GM18507 (cell line): ENCODE measurements at places on chromosomes 7 and 10.

GRCh38 chr10:93445097-93445960, 36.8 kb downstream of the MYOF start:
- no peak for DNase-seq

- no peak for DNase-seq
Measured at GRCh38 chr10:130424418-130424817, 288.2 kb downstream of the GLRX3 start.

DNA sequence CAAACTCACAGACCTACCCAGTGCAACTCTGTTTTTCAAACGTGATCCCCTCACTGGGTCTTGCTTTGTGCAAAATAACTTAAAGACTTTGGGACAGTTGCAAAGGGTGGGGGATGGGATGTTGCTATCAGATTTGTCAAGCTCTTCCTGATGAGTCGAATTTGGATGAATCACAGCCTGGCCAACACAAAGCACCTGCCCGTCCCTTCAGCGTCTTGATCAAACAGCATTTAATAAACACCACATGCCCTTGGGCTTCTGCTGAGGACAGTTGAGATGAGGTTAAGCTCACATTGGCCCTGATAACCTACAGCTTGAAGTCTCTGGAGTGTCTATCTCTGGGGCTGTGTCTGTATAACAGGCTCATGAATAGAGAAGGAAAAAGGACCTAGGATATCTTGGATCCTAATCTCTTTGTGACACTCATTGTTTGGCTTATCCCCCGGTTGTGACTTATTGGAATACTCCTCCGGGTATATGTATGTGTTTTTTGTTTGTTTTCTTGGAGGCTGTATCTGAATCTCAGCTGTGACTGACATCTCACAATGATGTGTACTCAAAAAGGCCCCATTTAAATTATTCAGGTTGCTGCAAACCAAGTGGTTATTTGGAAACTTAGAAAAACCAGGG, 132.6 kb upstream of the NAMPT start:
- DNase-seq, result no peak

DNA sequence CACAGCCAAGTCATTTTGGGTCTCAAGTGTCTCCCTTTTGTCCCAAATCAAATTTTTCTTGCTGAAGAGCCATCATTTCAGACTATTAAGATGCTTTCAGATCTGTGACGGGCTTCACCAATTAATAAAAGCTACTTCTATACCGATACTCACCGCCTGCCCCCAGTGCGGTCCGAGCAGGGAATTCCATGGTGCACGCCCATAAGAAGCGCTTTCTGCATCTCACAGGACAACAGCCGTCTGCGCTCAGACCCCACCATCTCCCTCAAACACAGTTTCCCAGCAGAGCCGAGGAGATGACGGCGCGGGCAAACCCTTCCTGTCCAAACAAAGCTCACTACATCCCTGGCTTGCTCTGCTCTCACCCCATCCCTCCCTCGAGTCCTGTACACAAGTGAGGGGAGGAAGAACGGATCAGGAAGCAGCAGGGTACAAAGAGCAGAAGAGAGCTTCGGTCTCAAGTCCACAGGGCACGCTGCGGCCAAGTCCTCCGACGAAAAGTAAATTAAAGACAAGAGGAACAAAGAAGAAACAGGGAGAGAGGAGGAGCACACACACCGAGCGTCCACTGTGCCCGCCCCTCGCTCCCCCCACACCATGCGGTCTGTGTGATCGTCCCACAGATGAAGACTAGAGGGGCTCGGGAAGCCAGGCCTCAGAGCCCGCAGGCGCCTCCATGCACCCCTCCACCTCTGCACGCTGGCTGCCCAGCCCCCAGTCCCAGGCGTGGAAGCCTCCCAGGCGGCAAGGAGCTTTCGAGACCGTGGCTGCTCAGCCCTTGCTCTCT, 121.9 kb downstream of the MAD1L1 start:
- DNase-seq, result no peak

- DNase-seq, result no peak
Measured at GRCh38 chr7:29508608-29509007, 55.0 kb upstream of the PRR15 start.

GRCh38 chr10:44382131-44382858, 2.6 kb downstream of the CXCL12 start:
- DNase-seq, result no peak

DNA sequence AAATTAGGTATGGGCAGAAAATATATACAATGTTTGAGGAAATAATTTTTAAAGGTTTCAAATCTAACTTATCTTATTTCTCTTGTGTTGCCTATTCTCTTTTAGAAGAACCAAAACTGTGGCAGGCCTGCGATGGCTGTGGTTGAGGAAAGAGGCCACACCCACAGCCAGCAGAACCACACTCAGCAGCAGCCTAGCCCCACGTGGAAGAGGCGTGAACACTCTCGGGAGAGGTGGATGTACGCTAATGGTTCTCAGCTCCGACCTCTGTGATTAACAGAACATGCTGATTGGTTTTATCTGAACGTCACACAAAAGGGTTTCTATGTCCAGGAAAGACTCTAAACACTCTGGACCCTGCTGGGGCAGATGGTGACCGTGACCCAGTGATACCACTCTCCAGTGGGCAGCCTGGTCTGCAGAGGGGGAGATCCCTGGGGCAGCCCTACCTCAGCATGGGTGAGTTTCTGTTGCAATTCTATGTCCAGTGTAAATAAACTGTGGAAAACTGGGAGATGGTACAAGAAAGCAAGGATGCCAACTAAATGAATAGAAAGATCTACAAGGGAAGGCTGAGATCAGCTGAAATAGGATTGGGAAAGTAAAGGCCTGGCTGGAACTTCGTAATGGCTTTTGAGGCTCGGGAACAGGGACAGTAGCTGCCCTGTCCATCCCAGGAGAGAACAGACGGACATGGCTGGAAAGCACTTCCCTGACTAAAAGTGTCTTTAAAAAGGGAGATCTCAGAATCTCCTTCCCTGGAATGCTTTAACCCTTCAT, 26.6 kb downstream of the DIP2C start:
- DNase-seq, result no peak

GRCh38 chr10:96321822-96322221, 17.6 kb downstream of the DNTT start:
- no peak for DNase-seq

- DNase-seq, result no peak
Measured at GRCh38 chr7:157763279-157764000, 426.6 kb downstream of the DNAJB6 start.

GRCh38 chr10:48508791-48509772, 95.8 kb downstream of the ARHGAP22 start:
- DNase-seq, result no peak

DNA sequence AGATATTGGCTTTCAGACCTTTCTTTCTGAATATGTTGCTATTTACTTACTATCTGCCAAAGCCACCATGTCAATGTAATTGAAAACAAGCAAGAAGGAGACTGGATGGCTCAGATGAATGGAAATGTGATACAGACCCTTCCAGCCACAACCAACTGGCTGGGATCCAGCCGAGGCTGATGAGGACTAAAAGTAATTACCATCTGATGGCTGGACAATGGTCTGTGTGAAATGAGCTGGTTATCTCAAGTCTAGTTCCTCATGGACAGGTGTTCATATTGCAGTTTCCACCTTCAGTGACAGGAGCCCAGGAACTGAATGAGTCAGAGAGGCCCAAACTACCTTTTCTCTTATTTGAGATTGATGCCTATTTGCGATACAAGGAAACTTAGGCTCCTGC, 267.5 kb downstream of the GATA3 start:
- DNase-seq, result no peak

GRCh38 chr7:76047305-76047810, 442 bp downstream of the STYXL1 start:
- DNase-seq, result no peak

DNA sequence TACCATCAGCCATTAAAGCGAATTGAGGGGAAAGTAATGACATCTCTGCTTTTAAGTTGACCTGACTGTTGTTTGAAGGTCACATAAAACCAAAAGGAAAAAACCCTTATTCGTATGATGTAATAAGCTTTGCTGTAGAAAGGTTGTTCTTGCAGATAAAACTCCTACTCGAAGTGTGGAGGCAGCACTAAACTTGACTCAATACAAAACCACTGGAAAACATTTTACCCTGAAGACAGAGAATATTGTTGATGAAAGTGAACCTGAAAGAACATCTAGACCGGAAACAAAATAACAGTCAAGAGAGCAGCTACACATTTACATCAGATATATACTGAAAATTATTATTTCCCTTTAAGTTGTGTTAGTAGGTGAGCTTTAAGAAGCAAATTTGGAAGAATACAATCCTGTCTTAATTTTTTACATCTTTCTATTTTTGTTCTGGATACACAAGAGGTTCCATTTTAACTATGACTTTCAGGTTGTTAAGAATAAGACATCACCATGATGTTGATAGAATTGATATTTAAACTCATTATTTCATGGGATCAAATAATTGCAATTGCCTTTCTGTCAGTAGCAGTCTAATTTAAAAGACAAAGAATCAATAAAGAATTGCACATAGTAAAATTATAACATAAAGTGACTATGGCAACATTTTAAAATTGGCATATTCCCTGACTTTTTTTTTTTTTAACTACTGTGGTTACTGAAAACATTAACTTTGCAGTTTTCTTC, 6.4 kb downstream of the ETV1 start:
- no peak for DNase-seq

- DNase-seq, result no peak
Measured at GRCh38 chr7:141976524-141977245, 3.1 kb upstream of the TAS2R38 start.

GRCh38 chr10:31886885-31887284, 41.7 kb downstream of the ARHGAP12 start:
- no peak for DNase-seq

DNA sequence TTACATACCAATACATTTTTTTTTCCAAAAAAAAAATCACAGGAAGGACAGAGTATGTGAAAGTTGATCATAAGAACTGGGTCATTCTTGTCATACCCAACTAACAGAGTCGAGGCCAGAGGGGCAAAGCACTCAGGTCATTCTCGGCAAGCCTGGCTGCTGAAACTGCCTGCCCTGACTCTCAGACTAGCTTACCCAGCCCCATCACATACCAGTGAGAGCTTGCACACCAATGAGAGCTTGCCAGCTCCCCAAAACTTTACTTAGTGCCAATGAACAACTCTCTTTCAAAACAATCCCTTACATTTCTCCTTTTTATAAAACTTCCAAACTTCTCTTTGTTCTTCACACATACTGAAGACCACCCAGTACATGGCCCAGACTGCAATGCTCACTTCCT, 48.9 kb downstream of the VOPP1 start:
- no peak for DNase-seq

- peak; percentile 7 for DNase-seq
Measured at GRCh38 chr7:94160719-94161435, 156.7 kb upstream of the BET1 start.

DNA sequence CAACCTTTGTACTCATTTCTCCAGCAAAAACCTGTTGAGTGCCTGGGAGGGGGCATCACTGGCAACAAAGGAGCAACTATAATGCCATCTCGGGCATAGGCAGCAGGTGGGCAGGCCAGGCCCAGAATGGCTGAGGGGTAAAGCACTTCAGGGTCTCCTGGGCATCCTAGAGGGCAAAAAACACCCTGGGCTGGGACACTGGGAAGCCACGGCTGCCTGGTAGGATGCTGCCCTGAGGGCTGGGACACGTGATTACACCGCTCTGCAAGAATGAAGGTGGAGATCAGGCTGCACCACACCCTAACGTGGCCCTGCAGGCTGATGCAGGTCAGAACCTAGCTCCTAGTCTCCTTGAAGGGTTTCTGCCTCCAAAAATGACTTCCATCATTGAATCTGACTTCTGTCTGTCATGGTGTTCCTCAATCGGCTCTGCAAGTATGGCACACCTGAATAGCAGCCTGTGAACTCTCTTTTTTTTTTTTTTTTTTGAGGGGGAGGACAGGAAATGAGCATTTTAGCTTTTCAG, 4.5 kb upstream of the TRAPPC14 start:
- no peak for DNase-seq

DNA sequence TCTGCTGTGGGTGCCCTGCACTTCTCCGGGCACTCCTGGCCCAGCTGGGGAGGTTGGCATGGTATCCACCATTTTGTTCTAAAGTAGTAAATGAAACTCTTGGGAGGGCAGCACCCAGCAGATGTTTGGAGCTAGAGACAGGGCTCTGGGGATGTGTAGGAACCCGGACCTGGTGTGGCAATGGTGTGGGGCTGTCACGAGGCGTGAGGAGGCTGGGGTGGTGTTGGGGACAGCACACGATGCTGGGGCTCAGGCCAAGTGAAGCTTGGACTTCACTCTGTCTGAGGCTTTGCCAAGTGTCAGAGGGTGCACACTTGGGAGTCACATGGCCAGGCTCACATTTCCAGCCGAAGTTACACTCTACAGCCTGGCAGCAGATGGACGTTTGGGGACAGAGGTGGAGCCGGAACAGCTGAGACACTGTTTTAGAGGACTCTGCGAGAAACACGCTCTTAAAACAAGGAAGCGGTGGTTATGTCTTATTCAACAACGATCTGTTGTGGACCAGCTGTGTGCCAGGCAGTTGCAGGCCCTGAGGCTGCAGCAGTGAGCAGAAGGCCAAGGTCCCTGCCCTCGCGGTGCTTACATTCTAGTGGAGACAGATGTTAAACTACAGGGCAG, 118.2 kb downstream of the CUX1 start:
- DNase-seq, result no peak

- DNase-seq, result peak; percentile 25
Measured at GRCh38 chr10:5293691-5294550, 70.8 kb upstream of the UCN3 start.
